Stimulated activated CD8-positive, alpha-beta memory T cell treated with anti-CD3 and anti-CD28 coated beads, Interleukin-15, amount 100 ng/mL, for 1 hour (primary cell): ENCODE measurements at places on chromosomes 12 and 14.

DNA sequence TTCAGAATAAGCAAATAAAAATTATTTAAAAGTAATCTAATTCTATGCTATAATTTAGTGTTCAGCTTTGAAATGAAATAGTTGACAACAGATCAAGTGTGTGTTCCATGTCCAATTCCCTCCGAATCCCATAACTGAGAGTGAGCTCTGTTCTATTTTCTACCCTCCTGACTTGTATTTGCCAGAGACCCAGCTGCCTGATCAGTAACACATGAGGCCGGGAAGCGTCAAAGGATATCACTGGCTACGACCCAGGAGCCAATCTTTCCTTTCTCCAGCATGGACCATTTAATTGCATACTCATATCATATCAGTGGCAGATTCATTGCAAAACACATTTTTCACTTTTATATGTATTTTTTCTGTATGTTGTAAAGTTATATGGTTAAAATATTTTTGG, 108.8 kb upstream of the TSPAN8 start:
- no peak for DNase-seq

DNA sequence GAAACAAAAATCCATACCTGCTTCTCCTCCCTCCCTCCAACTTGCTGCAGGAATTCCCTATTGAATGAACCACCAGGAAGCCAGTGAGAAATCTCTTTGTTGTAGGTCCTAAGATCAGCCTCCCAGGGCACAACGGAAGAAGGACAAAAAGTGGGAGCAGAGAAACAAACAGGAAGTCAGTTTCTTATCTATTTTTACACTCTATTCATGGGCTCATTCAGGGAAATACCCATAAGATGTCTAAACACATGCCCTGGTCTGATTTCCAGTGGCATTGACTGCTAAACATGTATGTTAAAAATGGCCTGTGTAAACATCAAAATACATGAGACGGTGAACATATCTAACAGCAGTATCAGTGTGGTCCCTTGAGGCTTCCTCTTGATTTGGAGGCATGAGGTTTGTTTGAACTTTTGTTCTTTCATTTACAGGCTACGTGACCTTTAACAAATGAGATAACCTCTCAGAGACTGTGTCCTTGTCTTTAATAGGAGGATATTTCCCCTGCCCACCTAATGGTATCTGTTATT, 18.8 kb downstream of the GPR65 start:
- DNase-seq, result no peak

DNA sequence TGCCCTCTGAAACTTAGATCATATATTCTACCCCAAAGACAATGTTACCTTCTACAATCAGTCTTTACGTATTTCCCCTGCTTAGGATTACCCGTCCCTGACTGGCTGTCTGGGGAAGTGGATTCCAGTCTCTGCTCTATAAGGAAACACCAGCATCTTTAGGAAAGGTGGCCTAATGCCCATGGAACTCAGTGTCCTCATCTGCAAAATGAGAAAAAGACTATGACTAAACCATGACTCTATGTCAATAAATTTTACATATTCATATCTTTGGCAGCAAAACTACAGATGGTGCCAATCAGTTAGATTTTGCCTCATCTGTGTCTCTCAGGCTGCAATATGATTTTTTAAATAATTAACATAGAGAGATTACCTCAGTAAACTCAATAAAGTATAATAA, 133.8 kb downstream of the ITPR2 start:
- no peak for DNase-seq

GRCh38 chr14:104999361-104999760, 13.8 kb downstream of the CLBA1 start:
- DNase-seq, result no peak

- DNase-seq, result no peak
Measured at GRCh38 chr14:44352201-44352600, 154.9 kb downstream of the FSCB start.
